ENCODE measurements at places on chromosomes 5 and 9.

- DNase-seq, result no peak
Measured at GRCh38 chr5:150780816-150781221, 2.3 kb downstream of the SMIM3 start.

DNA sequence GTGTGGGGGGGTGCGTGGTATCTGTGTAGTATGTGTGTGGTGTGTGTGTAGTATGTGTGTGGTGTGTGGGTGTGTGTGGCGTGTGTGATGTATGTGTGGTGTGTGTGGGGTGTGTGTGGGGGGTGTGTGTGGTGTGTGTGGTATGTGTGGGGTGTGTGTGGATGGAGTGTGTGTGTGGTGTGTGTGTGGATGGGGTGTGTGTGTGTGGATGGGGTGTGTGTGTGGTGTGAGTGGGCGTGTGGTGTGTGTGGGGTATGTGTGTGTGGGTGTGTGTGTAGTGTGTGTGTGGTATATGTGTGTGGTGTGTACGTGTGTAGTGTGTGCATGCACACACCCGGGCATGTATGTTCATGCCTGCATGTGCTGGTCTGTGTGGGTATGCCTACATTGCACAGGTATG is 420.9 kb upstream of the DAP start:
- no peak for DNase-seq

DNA sequence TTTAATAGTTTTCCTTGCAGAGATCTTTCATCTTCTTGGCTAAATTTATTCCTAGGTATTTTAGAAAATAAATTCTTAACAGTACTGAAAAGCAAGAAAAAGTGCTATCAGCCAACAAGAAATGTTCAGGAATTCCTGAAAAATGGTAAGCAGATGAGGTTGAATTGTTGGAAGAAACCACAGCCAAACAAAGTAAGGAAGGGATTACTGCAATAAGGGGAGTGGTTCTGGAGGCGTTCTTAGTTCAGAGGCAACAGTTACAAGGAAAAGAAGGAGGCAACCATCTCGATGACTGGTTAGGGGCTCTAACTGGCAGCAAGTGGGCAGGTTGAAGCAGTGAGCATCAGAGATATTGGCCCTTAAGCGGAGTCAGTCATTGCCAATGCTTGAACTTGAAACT is 12.8 kb upstream of the OR13J1 start:
- DNase-seq, result no peak

DNA sequence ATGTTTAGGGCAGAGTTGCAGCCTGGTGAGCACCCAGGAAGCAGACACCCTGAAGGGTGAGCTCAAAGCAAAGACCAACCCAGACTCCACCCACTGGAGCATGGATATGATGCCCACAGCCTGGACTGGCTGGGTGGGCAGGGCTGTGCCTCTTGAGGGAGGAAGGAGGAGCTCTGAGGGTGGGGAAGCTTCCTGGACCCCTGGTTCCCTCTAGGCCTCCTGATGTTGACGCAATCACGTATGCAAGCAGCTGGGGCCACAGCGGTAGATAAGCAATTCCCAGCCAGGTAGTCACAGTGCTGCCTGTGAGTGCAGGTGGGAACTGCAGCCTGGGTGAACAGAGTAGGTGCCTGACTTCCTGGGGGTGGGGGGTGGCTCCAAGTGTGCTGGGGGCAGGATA is 271.5 kb downstream of the CDK5RAP2 start:
- DNase-seq, result no peak

- DNase-seq, result no peak
Measured at GRCh38 chr9:88775559-88775958, 215.7 kb upstream of the S1PR3 start.

- no peak for DNase-seq
Measured at GRCh38 chr5:111735583-111736270, 21.3 kb downstream of the NREP start.

- no peak for DNase-seq
Measured at GRCh38 chr9:133733796-133734533, 4.2 kb downstream of the SARDH start.

DNA sequence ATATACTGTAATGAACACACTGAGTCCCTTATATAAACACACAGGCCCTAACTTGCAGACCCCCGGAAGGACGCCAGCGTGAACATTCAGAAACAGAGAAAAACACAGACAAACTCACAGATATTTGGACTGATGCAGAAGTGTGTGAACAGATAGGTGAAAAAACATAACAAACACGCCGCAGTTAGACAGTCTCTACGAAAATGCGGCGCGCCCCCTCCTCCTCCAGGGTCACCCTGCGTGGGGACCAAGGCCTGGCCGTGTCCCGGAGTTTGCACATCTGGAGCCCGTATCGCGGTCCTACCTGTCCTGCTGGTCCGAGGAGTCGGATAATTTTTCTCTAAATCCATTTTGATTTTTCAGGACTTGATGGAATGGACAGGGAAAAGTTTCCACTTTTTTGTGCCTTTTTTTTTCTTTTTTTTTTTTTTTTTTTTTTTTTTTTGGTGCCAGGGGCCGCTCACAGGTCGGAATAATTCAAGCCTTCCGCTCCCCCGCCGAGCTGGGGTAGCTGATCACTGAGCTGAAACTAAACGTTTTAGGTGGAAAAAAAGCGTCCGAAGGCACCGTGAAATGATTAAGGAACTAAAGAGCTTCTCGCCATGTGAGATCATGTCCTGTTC is at the start of gene PAX5:
PAX5 (minus strand) TSS at position 587 of the 623 bp plus-strand sequence; CDS start at position 350, 237 bp downstream.
- DNase-seq, result no peak

GRCh38 chr9:115106642-115107041 is 11.3 kb downstream of the TNC start:
- DNase-seq, result no peak

- DNase-seq, result no peak
Measured at GRCh38 chr5:43152946-43153345, 32.2 kb downstream of the ZNF131 start.

GRCh38 chr9:136784249-136784996 is 6.7 kb upstream of the TMEM141 start:
- DNase-seq, result no peak

GRCh38 chr9:124593200-124593599 is 86.0 kb upstream of the NR5A1 start:
- DNase-seq, result no peak

DNA sequence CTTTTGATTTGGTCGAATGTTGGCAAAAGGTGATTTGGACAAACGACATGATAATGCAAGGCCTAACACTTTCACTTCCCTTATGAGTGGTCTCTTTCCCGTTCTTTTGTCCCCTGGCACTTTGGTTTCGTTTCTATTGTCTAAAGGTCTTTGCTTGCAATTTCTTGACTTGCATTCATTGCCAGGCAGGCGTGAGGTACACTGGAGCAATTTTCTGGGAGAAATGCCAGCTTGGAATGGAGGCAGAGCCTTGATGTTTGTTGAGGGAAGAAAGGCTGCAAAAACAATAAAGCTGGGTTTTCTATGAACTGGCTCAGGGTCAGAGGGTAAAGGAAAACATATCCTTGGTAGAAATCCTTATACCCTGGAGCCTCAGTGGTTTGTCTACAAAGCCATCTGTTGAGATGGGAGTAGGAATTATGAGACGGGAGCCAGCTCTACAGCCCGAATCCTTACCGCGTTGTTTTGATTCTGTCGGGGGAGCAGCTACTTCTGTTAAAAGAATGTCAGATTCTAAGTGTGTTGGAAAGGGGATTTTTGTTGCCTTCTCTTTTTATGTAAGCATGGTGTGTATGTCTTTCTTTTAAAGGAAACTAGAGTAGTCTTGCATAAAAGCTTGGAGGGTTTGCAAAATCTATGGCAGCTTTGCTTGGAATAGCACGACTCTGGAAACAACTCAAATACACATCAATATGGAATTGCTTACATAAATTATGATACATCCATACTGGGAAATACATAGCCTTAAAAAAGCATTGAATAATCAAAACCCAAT is 158.9 kb downstream of the RMI1 start:
- DNase-seq, result no peak

GRCh38 chr5:149367249-149367971 is 9.6 kb downstream of the PCYOX1L start:
- DNase-seq, result peak; percentile 36

DNA sequence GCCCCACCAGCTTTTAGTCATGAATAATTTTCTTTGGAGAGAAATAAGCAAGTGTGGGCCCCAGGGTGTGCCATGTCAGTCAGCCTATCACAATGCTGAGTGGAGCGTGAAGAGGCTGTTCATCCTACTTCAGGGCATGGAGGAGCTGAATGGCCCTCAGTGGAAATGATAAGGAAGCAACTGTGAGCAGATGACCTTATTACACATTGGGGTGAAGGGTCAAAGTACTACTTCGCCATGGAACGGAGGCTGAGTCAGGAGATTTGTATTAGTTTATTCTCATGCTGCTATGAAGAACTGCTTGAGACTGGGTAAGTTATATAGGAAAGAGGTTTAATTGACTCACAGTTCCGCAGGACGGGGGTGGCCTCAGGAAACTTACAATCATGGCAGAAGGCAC is 231.0 kb upstream of the ADAMTS16 start:
- no peak for DNase-seq

GRCh38 chr5:5711112-5711511 is 288.6 kb downstream of the ICE1 start:
- no peak for DNase-seq

- no peak for DNase-seq
Measured at GRCh38 chr5:124410539-124411488, 335.6 kb downstream of the ZNF608 start.

GRCh38 chr5:15510831-15511230 is 10.9 kb downstream of the FBXL7 start:
- no peak for DNase-seq

Data from stimulated activated CD4-positive, alpha-beta T cell treated with anti-CD3 and anti-CD28 coated beads, Interleukin-1b, Interleukin-23, amount 100 ng/mL, for 1 hour (primary cell).